Renal pelvis (tissue), 12 donors: ENCODE measurements at places on chromosomes 7 and 10. TPM values are rescaled to one million over a fixed set of nuclear protein-coding genes. Genes with fewer than 3 reads are reported as not detected.

SPDYE1 gene
- 1.8 TPM for polyA plus RNA-seq

DNA sequence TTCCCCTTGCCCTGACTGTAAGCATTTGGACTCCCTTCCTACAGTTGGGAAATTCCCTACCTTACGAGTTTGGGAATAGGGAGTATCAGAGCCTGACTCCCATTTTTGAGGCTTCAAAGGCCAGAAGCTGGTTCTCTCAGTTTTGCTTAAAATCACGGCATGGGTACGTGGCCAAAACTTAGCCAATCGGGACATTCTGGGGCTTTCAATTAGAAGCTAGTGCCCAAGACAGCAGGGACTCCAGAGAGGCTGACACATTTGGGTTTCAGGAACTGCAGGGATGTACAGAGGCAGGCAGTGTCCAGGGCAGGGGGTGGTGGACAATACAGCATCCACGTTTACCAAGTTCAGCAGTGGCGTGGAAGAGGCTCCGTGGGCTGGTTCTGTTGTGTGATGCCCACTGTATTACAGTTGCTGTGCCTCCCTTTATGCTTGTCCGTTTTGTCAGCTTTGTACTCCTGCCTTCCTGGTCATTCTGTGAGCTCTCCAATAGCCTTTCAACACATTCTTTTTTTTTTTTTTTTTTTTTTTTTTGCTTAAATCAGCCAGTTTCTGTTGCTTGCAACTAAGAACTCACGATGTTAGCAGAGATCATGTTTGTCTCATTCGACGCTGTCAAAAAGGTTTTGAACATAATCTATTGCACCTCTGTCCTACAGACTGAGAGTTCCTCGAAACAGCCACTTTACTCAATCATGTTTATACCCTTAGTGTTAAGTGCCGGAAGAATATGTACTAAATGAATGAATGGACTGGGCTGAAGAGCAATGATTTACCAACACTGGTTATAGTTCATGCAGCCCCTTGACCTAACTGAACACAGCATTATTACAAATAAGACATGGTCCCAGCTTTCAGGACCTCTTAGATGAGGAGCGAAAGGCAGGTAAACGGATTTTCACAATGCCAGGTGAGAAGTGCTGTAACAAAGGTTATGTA is 1.1 kb downstream of the GGCT start:
- no peak for DNase-seq

DRGX gene
- polyA plus RNA-seq: not detected

HTRA1 gene
- polyA plus RNA-seq: 156 TPM

DNA sequence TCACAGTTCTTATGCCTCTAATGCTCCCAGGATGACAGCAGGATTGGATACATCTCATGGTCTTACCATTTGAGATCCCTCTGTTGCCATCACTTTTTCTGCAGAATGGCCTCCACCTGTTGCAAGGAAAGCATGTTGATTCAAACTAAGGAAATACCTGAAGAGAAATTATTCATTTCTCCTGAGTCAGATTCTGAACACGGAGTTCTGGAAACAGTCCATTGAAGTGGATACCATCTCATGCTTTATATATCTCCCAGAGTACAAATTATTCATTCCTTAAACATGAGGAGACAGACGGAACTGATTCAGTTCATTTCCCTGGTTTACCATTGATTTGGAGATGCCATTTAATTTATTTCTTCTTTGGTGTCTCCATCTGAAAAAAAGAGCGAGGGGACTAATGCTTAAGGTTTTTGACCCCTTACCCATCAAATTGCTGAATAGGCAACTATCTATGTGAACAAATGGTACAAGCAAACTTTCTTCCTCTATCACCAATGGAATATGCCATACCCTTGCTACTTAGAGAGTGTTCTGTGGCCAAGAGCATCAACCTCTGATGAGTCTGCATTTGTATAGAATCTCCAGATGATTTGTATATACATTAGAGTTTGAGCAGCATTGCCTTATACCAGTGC is 305.0 kb upstream of the LRGUK start:
- DNase-seq: no peak
